ENCODE measurements at places on chromosomes 2 and 18.

DNA sequence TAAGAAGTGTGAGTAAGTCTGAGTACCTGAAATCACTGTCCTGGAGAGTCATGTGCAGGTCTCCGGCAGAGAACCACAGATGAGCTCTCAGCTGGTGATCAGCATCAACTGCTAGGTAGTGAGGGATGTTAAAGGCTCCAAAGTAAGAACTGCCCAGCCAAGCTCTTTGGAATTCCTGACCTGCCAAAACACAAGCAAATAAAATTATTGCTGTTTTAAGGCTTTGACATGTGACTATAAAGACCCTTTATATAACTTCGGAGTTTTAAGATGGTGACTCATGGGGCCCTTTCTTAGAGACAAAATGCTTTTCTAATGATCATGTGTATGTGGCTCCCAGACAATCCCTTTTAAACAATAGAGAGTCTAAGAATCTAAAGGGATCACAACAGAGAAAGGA, 855.7 kb downstream of the TRIB2 start:
- no peak for DNase-seq

GRCh38 chr18:44848644-44849335, 168.1 kb downstream of the SETBP1 start:
- DNase-seq, result no peak

DNA sequence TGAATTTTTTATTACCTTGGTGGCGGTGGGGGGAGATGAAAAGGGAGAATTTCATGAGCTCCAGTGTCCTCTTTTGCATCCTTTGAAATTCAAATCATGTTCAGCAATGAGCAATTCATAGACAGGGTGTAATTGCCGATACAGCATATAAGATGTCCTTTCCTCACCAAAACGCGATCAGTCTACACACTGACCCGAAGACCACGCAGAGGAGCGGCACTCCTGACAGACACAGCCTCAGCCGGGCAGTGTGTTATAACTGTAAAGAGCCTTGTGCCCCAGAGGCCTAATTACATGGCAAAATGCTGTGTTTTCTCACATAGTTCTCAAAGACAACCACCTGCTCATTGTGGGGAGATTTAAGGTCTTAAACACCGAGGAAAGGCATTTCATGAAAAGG, 38.4 kb upstream of the APCDD1 start:
- DNase-seq, result no peak

DNA sequence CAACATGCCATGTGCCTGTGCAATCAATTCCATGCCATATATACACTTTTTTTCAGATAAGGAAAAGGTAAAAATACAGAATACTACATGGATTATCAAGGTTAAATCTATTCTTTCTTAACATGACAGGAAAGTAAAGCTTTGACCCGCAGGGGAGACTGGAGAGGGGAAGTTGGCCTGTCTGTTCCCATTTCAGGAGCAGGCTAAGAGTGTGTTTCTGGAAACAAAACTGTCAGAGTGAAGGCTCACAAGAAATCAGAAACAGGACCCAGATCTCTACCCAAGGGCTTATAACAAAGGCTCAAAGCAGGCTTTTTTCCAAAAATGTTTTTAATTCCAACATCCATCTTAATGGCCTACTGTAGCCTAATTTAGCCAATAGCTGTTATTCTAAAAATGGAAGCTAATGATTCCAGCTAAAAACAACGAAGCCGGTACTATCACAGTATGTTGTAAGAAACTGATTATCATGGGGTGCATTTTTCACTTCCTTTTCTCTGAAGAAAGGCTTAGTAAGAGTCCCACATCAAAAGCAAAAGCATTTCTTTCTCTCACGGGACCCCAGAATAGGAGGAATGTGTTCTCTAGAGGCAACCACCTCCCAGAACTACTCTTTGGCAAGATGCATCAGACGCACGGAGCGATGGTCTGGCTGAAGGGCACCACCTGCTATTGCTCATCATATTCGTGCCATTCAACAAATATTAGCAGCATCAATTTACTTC, 41.4 kb downstream of the FECH start:
- no peak for DNase-seq

DNA sequence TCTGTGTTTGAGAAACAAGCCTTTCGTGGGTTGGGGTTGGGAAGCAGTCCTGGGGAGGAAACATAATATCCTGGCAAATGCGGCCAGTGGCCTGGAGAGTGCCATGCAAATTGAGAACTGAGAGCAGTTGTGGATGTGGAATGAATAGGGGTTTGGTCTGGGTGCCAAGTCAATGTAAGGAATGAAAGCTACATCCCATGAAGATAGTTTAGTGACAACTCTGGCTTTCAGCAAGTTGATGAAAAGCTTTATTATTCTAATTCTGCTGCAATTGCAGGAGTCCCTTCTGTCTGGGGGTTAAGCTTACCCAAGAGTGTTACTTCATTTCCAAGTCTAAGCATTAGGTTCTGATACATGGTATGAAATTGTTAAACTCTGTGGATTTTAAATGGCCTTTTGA, 771.6 kb downstream of the DPP10 start:
- no peak for DNase-seq

GRCh38 chr2:108583903-108584520, 49.7 kb downstream of the LIMS1 start:
- no peak for DNase-seq

GRCh38 chr2:96506016-96506906, 1.1 kb upstream of the NEURL3 start:
- DNase-seq, result no peak

GRCh38 chr2:167183931-167184330, 295.7 kb downstream of the XIRP2 start:
- DNase-seq, result no peak

GRCh38 chr2:38626326-38627035, 23.8 kb upstream of the HNRNPLL start:
- no peak for DNase-seq

DNA sequence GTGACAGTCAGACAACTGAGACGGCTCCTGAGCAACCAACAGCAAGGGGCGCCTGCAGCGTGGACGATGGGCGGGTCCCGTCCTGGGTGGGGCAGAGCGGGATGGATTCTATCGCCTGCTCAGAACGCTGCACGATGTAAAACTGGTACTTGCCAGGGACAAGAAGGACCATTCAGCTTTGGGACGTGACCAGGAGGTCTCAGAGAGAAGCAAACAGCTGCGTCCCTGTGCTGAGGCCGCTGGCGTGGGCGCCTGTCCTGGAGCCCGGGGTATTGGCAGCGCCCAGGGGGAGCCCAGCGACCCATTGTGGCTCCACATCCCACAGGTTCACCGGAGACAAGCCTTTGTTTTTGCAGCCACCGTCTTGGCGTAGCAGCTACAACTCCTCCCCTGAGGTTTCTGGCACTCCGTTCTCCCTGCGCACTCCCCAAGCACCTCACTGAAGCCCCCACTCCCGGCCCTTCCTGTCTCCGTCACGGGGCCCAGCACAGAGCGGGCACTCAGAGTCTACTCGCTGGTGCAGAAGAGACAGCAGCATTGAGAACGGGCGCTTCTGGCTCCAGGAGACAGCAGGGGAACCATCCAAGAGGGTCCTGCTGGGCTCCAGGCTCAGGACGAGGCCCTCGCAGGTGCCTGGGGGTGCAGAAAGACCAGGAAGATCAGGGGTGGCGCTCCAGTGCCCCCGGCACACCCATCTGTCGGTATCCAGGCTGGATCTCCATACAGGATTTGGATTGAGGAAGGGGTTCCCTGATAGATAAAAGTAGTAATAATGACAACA, 22.1 kb upstream of the KCNG2 start:
- DNase-seq, result no peak

DNA sequence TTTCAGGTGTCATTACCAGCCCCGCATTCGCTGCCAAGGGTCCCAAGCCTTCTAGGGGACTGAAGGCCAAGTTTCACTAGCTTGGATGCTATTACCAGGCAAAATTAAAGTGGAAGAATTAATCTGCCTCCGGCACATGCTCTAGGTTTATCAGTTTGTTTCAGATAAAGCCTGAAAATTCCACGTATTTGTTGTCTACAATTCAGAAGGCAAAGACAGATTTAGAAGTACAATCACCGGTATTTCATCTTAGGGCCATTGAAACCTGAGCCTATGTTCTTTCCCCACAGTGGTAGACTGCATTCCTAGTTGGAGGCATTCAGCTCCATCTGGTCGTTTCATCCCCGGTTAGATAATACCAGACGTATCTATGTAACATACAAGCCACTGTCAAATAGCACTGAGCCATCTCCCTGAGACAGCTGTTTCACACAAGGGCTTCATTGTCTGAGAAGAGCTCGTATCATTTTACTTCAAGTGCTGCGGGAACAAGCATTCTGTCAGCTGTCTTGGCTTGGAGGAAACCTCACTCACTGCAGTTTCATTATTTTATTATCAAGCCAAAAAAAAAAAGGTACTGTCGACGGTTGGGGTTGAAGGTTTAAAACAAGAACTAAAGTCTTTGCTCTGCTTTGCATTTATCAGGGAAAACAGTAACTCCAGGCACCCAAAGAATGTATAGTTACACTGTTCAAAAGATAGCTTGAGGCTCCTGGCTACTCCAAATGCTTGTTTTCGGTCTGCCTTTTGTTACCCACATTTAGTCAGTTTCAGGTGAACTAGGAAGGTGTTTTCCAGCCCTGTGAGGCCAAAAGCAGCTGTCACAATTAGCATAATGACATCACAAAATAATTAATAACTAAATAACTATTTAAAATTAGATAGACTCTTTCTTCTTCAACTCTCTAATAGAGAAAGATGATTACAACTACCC, 76.7 kb downstream of the TGIF1 start:
- no peak for DNase-seq

DNA sequence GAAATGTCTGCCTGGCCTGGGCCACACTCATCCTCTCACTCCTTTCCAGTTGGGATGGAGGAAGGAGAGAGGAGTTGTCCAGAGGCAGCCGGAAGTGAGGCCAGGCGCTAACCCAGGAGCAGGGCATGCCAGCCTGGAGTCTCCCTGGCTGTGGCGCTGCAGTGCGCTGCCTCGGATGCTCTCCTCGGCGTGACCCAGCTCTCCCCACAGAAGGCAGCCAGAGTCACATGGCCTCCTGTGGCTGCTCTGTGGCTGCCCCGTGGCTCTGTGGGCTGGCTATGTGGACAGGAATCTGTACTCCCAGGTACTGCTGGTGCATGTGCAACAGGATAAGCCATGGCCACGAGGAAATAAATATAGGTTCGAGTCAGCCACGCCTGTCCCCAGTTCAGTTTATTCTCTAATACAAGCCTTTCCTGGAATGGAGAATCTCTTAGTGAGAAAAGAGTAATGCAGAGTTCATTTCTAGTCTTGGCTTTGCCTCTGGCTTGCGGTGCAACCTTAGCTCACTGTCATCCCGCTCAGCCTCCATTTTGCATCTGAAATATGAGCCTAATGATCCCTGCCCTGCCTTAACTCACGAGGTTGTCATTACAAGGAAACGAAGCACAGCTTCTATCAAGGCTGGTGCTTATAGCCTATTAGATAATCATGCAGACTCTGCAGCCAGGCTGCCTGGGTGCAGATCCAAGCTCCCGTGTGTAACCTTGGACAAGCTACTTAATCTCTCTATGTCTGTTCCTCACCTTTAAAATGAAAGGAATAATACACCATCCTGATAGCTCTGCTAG, 106.3 kb downstream of the ANTXR1 start:
- no peak for DNase-seq

- no peak for DNase-seq
These were observed 56.9 kb upstream of the MAT2A start for GRCh38 chr2:85481818-85482777.

DNA sequence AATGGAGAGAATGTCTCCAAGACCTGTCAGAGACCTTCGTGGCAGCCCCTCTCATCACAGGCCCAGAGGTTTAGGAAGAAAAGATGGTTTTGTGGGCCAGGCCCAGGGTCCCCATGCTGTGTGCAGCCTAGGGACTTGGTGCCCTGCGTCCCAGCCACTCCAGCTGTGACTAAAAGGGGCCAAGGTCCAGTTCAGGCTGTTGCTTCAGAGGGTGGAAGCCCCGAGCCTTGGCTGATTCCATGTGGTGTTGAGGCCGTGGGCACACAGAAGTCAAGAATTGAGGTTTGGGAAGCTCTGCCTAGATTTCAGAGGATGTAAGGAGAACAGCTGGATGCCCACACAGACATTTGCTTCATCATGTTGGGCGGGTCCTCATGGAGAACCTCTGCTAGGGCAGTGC, 45.1 kb upstream of the ACTR2 start:
- DNase-seq, result no peak

- DNase-seq, result no peak
These were observed 32.1 kb downstream of the TRAK2 start for GRCh38 chr2:201419057-201419635.

GRCh38 chr2:238817382-238817781, 30.5 kb upstream of the TWIST2 start:
- DNase-seq, result no peak

GRCh38 chr2:130287656-130288026, 55.1 kb upstream of the IMP4 start:
- no peak for DNase-seq

DNA sequence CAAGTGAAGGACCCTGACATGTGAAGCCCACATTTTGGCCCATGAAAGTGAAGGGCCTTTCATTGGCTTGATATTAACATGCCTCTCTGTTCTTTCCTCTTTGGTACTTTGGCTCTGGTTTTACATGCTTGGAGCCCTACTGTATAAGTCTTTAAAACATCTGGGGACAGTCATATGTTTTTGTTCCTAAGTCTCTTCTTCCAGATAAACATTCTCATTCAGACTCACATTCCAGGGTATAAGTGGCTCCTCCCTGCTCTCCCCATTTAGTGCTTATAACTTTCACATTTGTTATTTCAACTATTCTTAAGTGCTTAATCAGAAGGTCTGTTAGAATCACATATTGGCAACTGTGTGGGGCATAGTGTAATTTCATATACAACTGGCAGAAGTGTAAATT, 1932.2 kb upstream of the CELF4 start:
- DNase-seq, result no peak

- DNase-seq, result no peak
These were observed 24.4 kb downstream of the SERPINB4 start for GRCh38 chr18:63619661-63620060.

DNA sequence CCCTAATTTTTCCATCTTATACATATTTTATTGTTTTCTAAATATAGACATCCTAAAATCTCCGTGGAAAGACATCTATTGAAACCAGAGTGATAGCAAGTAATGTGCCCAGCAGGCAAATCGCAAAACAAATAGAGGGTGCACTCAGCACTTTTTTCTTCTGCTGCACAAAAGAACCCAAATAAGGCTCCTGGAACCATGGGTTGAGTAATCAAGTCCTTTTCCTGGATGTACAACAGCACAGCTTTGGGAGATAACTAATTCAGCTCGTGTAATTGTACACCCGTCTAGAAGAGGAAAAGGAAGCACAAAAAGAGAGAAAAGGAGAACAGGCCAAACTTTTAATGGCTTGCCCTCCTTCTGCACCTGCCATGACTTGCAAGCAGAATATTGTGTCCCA, 126.9 kb upstream of the TLK1 start:
- DNase-seq, result no peak

DNA sequence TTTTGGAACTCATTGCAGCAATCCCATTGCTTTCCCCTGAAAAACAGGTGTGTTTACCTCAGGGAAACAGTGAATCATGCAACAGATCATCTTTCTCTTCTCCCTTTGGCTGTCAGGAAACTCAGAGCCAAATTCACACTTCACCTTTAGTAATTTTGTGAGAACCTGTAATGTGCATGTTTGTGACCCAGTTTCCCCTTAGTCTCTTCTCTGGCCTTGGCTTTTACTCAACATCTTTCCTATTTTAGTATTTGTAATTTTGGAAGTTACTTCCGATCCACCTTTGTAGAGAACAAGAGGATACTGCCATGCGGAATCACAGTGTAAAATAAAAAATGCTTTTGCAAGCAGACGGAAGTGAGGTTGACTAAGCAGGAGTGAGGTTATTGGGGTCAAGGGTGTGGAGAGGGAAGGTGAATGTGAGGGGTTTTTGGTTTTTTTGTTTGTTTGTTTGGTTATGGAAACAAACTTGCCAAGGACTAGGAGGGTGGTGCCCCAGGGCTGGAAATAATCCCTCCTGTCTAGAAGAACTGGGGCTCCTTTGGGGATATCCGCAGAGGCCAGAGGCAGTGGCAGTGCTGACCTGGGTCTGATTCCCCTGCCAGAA, 14.0 kb downstream of the ASPRV1 start:
- DNase-seq, result no peak

Data from GM18507 (cell line).